ENCODE measurements at places on chromosomes 16 and 17.

DNA sequence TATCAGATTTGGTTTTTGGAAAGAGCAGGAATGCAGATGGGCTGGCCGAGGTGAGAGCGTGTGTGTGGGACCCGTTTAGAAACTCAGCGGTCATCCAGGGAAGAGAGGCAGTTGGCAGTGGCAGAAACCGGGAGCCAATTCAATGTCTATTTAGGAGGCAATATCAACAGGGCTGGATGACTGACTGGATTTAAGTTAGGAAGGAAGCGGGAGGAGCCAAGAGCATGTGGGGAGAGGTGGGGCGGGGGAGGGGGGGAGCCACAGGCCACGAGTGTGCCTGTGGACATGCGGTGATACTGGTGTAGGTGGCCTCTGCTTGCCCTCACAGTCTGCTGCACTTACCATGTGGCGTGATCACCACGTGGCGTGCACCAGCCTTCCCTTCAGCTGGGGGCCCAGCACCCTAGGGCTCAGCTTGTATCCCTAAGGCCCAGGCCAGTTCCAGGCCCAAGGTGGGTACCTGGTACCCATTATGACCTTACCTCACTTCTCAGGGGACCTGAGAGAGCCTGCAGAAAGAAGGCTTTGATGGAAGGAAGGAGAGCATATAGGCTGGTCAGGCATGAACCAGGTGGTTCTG is 10.8 kb upstream of the TPPP3 start:
- DNase-seq: no peak

- no peak for DNase-seq
These were observed 2.1 kb downstream of the IFT20 start for GRCh38 chr17:28333083-28333746.

GRCh38 chr16:48816393-48816792 is 206.4 kb upstream of the N4BP1 start:
- DNase-seq: no peak

- DNase-seq: no peak
These were observed 380.3 kb downstream of the SNX29 start for GRCh38 chr16:12356632-12357340.

- no peak for DNase-seq
These were observed 72.2 kb upstream of the GNAO1 start for GRCh38 chr16:56119133-56119532.

DNA sequence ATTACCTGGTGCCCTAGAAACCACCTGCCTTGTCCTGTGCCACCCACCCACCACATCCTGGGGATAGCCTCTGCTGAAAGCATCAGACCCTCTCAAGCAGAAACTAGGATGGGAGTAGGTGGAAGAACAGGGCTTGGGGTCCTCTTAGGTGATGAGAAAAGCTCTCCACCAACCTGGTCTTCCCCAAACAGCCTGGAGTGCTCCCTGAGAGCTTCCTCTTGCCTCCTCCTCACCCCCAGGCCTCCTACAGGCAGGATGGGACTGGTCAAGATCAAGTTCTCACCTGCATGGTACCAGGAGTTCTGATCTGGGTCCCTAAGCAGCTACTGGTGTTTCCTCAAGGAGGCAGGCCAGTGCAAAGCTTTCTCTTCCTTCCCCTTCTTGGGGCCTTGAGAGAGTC is 15.4 kb downstream of the WNT9B start:
- DNase-seq: no peak

DNA sequence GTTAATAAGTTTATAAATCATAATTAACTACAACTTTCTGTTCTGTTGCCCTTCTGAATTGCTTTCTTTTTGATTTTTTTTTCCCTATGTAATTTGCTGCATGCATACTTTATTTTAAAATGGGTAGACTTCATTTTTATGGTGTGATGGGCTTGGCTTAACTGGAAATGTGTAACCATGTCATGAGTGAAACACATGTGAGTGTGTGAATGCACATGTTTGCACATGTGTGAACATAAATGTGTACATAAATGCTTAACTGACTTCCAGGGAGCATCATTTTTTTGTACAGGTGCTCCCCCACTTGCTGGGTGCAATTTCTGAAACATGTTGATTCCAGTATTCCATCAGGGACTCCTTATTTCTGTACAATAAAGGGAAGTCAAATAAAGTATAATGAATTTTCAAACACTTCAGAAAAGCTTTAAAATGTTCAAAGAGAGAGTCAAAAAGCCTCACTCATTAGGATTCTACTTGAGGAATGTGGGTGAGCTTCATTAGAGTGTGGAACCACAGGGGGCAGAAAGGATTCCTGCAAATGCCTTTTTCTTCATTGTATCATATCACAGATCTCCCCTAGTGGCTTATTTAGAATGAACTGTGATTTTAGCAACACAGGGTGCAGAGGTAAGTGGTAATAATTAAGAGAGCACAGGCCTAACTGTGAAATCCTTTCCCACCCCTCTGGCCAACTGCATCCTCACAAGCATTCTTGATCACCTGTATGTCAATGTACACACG is 31.7 kb upstream of the CDH11 start:
- DNase-seq: no peak

DNA sequence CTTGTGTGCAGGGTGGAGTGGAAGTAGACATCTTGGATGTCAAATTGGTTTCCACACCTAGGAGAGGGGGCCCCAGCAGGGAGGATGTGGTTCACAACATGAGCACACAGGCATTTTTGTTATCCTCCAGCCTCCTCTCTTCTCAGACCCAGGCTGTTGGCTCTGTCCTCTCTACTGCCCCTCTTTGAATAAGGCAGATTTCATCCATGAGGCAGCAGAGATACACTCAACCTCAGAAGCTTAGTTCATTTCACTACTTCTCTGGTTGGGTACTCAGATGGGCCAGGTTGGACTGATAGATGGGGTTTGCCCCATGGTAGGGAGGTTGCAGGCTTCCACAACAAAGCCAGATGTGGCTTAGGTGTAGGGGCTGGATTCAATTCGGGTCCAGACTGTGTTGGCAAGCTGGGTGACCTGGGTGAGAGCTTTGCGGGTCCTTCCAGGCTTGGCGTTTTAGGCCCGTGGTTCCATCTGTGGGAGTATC is 22.2 kb upstream of the NFATC3 start:
- DNase-seq: peak; percentile 17

GRCh38 chr17:37062021-37062420 is 113.3 kb downstream of the AATF start:
- DNase-seq: no peak

GRCh38 chr17:80738020-80738808 is 193.6 kb downstream of the RPTOR start:
- no peak for DNase-seq

DNA sequence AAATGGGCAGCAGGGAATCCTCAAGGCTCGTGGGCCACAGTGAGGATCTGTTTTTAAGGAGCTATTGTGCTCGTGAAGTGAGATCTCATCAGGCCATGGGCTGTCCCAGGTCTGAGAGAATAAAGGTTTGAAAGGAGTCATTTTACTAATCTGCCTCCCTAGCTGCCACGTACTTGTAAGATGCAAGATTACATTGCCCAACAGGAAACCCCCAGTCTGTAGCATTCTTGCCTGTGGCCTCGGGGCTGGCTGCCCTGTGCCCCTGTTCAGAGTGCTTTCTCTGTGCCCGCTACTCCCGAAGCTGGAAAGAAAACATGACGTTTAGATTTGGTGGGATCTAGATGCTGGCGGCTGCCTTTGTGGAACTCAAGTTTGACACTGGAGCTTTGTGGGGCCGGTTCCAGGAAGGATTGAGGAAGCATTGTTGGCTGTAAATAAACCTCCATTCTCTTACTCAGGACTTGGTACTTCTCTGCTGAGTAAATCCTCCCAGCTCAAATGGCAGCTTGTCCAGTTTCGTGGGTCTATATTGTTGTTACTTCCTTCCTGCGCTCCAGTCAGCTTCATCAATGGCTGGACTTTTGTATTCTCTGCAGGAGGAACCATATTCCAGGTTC is 21.2 kb downstream of the SAP30BP start:
- peak; percentile 57 for DNase-seq

GRCh38 chr17:27471321-27472269 is 15.3 kb downstream of the KSR1 start:
- no peak for DNase-seq

DNA sequence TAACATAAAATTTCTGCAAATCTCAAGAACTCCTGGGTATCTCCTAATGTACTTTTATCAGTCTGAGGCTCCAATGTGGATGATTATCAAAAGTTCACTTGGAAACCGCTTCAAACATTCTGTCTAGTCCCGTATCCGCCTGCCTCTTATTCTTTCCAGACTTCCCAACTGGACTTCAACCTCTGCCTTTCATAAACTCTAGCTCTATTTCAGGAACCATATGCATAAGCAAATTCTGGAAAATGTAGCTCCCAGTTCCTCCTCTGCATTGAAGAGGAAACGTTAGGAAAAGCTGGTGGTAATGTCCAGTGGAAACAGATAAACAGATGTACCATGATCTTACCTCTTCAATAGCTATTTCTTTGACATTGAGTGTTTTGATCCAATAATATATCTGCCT is 285.0 kb downstream of the KCNJ2 start:
- DNase-seq: no peak

- DNase-seq: no peak
These were observed 26.4 kb upstream of the MRPS23 start for GRCh38 chr17:57876023-57876865.

DNA sequence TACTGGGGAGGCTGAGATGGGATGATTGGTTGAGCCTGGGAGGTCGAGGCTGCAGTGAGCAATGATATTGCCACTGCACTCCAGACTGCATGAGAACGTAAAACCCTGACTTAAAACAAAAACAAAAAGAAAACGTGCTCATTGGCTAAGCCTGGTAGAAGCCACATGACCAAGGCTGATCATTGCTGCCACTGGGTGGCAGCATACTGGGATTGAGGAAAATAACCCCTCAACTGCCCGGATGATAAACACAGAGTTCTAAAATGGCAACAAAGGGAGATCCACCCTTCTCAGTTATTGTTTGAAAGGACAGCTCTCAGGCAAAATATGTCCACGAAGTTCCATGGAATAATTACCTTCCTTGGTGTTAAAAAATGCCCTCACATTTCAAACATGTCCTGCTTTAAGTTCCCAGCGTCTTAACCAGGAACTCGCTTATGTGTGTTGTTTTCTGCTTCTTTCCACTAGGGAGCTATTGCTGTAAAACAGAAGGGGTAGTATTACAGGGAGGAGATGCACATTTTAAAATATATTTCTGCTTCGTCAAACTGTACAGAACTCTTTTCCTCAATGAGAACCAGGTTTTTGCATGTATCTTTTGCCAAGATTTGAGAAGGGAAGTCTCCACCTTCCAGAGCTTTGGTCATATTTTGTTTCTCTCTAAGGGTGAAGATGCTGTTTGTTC is 675.3 kb downstream of the MAF start:
- no peak for DNase-seq

DNA sequence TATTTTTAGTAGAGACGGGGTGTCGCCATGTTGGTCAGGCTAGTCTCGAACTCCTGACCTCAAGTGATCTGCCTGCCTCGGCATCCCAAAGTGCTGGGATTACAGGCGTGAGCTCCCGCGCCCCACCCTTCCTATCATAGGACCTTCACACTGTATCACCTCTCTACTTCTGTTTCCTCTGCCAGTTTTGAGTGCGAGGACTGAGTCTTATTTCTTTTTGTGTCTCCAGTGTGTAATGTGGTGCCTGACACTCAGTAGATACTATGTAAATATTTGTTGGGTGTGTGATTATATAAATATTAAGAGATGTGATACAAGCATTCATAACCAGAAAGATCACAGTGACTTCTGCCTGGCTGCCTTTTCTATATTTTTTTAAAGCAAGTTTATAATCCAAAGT is 10.5 kb downstream of the PRKCA start:
- DNase-seq: no peak

- DNase-seq: no peak
These were observed 522 bp upstream of the POLDIP2 start for GRCh38 chr17:28357901-28358197.

- DNase-seq: no peak
These were observed 232.5 kb upstream of the ZFHX3 start for GRCh38 chr16:73280388-73280787.

DNA sequence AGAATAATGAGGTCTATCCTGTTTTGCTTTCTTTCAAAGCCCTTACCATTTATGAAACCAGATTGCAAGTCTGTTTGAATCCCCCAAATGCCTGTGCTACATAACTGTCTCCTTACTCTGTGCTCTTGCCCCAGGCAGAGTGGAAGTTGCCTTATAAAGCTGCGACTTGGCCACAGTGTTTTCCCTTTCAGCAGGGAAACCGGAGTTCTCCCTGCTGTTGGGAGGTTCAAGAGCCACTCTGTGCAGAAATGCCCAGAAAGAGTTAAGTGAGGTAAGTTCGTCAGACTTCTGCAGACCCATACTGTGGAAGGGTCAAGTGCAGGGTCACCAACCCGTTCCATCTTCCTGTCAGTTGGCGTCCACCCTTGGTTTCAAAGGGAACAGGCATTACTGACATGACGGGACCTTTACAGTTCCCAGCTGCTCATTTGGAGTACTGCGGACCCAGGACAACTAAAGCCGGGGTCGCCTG is 508.9 kb downstream of the WWOX start:
- DNase-seq: no peak

GRCh38 chr17:44279666-44280391 is 11.9 kb upstream of the SLC4A1 start:
- DNase-seq: no peak

DNA sequence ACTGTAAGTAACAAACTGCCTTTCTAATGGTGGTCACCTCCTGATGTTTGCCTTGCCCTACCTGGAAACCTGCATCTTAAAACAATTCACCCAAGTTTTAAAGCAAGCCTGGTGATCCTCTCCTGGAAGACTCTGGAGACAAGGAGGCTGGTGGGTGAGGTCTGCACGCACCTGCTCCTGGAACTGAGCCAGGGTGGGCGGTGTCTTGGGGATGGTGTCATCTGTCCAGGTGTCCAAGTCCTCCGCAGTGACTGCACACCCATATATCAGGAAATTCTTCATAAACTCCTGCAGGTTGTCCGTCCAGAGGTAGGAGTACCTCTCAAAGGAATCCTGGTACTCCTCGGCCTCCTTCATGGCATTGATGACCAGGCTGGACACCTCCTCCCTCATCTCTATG is 44.9 kb downstream of the DNAH17 start:
- peak; percentile 64 for DNase-seq

DNA sequence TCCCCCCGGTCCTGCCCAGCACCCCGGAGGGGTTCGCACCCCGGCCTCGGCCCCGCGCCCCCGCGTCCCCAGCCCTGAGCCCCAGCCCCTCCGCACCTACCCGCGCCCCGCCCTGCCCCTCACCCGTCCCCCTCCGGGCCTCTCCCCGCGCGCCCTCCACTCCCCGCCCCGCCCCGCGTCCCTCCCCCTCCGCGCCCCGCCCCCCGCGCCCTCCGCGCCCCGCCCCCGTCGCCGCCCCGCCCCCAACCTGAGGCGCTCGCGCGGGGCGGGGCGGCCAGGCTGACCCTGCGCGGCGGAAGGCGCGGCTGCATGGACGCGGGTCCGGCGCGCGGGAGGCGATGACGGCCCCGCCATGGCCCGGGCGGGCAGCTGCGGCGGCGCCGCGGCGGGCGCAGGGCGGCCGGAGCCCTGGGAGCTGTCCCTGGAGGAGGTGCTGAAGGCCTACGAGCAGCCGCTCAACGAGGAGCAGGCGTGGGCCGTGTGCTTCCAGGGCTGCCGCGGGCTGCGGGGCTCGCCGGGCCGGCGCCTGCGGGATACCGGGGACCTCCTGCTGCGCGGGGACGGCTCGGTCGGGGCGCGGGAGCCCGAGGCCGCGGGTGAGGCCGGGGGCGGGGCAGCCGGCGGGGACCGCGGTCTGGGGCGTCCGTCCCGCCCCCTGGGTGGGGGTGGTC is at the start of gene SPIRE2:
SPIRE2 (plus strand) TSS at position 277 of the 671 bp plus-strand sequence; CDS start at position 353, 76 bp downstream.
- no peak for DNase-seq

GRCh38 chr17:75776386-75777295 is 8.0 kb upstream of the UNK start:
- DNase-seq: no peak

GRCh38 chr16:84986102-84986501 is 25.2 kb downstream of the ZDHHC7 start:
- no peak for DNase-seq
